ENCODE measurements at places on chromosomes 5 and 9. TPM values are rescaled to one million over a fixed set of nuclear protein-coding genes. Genes with fewer than 3 reads are reported as not detected.

DNA sequence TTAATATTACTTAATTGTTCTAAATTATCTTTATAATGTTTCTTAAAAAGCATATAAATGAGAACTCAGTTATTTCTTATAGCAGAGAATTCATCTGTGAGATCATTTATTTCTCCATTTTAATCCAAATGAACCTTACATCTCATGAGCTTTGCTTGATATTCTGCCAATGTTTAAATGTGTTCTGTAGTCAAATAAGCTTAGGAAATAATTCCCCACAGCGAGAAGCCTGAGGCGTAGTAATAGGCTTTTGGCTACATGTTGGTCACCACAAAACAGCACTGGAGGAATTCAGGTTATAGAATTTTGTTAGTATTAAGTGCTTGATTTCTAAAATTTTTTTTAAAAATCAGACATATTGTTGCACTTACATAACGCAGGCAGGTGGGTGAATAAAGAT, 585.3 kb upstream of the RORB start:
- no peak for DNase-seq

DNA sequence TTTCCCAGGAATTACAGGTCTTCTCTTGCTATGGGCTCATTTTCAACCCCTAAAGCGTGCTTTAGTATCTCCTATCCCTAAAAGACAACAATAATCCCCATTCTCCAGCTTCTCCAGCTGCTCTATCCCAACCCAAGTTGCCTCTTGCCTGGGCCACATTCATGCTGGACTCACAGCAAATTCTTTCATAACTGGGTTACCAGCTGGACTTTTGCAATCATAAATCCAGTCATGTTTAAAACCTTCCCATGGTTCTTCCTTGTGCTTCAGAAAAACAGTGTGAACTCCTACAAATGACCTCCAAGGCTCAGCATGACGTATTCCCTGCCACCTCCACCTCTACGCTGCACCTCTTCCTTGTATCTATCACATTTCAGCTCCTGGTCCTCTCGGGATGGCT, 346.9 kb downstream of the GADD45G start:
- no peak for DNase-seq

DNA sequence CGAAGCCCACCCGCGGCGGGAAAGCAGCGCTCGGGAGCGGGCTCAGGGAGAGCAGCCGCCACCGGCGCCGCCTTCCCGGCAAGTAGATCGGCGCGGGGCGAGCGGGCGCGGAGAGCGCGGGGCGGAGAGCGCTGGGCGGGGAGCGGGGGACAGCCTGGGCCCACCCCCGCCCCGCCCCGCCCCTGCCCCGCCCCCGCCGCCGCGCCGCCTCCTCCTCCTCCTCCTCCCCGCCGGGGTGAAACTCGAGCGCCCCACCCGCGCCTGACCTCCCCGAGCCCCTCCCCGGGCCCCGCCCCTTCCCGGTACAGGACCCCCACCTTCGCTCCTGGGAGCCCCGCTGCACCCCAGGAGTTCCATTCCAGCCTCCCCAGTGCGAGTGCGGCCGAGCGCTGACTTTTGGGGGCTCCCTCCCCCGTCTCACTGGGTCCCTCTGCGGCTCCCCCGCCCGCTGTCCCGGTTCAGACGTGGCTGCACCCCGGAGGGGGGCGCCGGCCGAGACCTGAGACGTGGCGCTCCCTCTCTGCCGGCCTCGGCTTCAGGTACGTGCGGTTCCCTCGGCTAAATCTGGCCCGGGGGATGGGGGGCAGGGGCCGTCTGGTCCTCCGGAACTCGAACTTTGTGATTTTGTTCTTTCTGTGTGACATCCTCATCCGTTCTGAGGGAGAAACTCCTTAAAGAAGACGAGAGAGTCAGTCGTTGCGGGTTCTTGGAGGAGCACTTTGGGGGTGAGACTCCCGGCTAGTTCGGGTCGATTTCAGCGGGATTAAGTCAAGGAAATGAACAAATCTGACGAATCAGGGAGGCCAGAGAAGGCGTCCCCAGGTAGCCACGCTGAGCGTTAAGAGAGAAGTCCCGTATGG, at the start of gene SEMA5A:
SEMA5A (minus strand) TSS at position 84 of the 860 bp plus-strand sequence. CDS start 166,129 bp downstream, outside the sequence.
- peak; percentile 70 for DNase-seq

DNA sequence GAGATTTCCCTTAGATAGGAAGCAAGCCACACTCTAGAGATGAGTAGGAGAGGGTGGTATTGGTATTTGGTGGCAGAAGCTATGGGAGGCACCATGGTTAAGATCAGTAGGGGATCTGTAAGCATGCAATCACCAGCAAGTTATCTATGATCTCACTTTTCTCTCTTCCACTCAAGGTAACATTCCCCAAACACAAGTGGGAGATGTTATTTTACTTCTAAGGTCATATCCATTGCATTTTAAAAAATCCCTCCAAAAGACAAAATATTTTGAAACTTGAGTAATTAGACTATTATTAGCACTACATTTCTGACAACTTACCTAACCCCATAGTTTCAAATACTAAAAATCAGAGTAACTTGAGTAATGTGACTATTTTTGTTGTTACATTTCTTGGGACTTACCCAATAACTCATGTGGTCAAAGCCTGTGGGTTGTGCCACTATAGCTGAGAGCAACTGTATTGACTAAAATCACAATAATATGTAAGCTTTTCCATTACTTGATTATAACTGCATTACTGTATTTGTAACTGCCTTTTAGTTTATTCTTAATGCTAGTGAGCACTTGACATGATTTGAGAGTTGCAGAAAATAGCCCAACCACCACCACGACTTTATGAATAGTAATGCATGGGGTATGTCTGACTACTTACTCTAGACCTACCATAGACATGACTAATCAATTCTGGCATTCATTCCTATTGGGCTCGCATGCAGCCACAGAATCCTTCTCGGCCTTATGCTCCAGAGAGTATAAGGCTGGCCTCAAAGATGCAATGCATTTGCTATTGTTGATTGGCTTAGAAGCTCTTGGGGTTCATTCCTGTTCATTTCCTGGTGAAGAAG, 264.7 kb downstream of the TRIM32 start:
- peak; percentile 81 for DNase-seq

DNA sequence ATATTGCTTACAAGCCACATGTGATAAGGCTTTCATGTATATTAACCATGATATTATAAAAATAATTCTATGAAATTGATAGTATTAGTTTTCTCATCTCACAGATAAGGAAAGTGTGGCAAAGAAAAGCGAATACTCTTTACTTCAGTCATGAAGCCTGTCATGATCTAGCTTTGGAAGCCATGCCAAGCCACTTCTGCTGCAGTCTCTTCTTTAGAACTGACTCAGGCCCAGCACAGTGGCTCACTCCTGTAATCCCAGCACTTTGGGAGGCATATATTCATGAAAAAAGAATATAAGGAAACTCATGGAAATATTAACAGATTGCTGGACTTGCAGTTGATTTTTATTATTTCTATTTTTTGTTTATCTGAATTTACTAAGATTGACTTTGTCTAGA, 42.9 kb upstream of the PJA2 start:
- no peak for DNase-seq

- peak; percentile 78 for DNase-seq
These were observed 61.3 kb downstream of the DROSHA start for GRCh38 chr5:31470608-31471007.

The IL4 gene
- not detected for total RNA-seq

The FOXD4L5 gene
- not detected for total RNA-seq

The C8G gene
- total RNA-seq = not detected

The ENHO gene
- 0.29 TPM for total RNA-seq

The RASA1 gene
- total RNA-seq = 44.6 TPM

The EGFLAM gene
- total RNA-seq = 0.12 TPM

The ISL1 gene
- not detected for total RNA-seq

All from RPMI7951 (cell line).